Gastrocnemius medialis (tissue), 4 donors: ENCODE measurements at places on chromosomes 4 and X. TPM values are rescaled to one million over a fixed set of nuclear protein-coding genes. Genes with fewer than 3 reads are reported as not detected.

- H3K27ac ChIP-seq = no peak overlapping the region
- no peaks in the 10 kb centered on the region for H3K36me3 ChIP-seq
- DNase-seq = no peak
- no peaks in the 10 kb centered on the region for H3K4me1 ChIP-seq
- H3K4me3 ChIP-seq = no peak overlapping the region
Measured at GRCh38 chr4:79173186-79173585, 152.7 kb downstream of the NAA11 start.

- no peak for DNase-seq
- H3K4me3 ChIP-seq = no peak overlapping the region
- no peaks in the 10 kb centered on the region for H3K27me3 ChIP-seq
- no peaks in the 10 kb centered on the region for H3K4me1 ChIP-seq
- H3K36me3 ChIP-seq = no peaks in the 10 kb centered on the region
Measured at GRCh38 chrX:40501164-40501855, 79.5 kb upstream of the ATP6AP2 start.

SASH3 gene
- total RNA-seq = 1.7 TPM

GRCh38 chr4:152779513-152780266 lies at the start of the genes ARFIP1 and TIGD4:
Gene ARFIP1 (plus strand): TSS chr4:152779954. CDS start chr4:152829634, 49,680 bp downstream.
Gene TIGD4 (minus strand): TSS chr4:152779730. CDS start chr4:152771004, 8,726 bp downstream.
- peak; percentile 97 for DNase-seq
- H3K4me1 ChIP-seq = peaks cover 38% of the 10 kb centered on the region
- H3K27me3 ChIP-seq = no peaks in the 10 kb centered on the region
- no peaks in the 10 kb centered on the region for H3K36me3 ChIP-seq
- peak within 1 kb of the TSS; percentile 80 for H3K4me3 ChIP-seq

- H3K4me1 ChIP-seq = no peaks in the 10 kb centered on the region
- no peak overlapping the region for H3K4me3 ChIP-seq
- H3K27me3 ChIP-seq = no peaks in the 10 kb centered on the region
- H3K27ac ChIP-seq = no peak overlapping the region
- no peak for DNase-seq
Measured at GRCh38 chr4:1385373-1386340, 20.6 kb downstream of the NKX1-1 start.

SMPX gene
- total RNA-seq = 217 TPM

ABCG2 gene
- not detected for total RNA-seq

GAGE12J gene
- not detected for total RNA-seq

DNA sequence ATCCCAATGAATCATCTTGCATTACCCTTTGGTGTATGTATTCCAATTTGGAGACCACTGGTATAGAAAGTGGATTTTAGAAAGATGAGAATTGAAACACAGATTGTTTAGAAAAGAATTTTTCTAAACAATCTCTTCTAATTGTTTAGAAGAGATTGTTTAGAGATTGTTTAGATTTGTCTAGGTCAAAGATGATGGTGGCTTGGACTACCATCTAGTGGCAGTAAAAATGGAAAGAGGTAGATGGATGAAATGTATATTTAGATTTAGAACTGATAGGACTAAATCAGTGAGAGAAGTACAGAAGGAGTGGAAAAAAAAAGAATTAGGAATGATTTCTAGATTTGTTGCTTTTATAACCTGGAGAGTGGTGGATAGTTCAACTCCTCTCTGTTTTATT lies 70.6 kb downstream of the ARSJ start:
- H3K36me3 ChIP-seq = no peaks in the 10 kb centered on the region
- H3K4me3 ChIP-seq = no peak overlapping the region
- H3K27me3 ChIP-seq = no peaks in the 10 kb centered on the region
- no peak for DNase-seq

- no peaks in the 10 kb centered on the region for H3K27me3 ChIP-seq
- no peak for DNase-seq
- no peak overlapping the region for H3K27ac ChIP-seq
- no peaks in the 10 kb centered on the region for H3K4me1 ChIP-seq
- no peaks in the 10 kb centered on the region for H3K36me3 ChIP-seq
- H3K4me3 ChIP-seq = no peak overlapping the region
Measured at GRCh38 chr4:165234766-165235165, 27.4 kb downstream of the KLHL2 start.

EPHA5 gene
- not detected for total RNA-seq

SRPK3 gene
- 30.3 TPM for total RNA-seq

GRCh38 chr4:55215087-55215486 lies 89.7 kb upstream of the KDR start:
- no peak for DNase-seq
- H3K4me1 ChIP-seq = no peaks in the 10 kb centered on the region
- no peak overlapping the region for H3K27ac ChIP-seq

- H3K27me3 ChIP-seq = no peaks in the 10 kb centered on the region
- no peaks in the 10 kb centered on the region for H3K36me3 ChIP-seq
- peak; percentile 58 for DNase-seq
- H3K27ac ChIP-seq = peak overlapping the region; percentile 89
Measured at GRCh38 chr4:183986971-183987946, 82.2 kb downstream of the STOX2 start.

GRCh38 chr4:102578819-102579218 lies 77.7 kb downstream of the NFKB1 start:
- H3K27ac ChIP-seq = no peak overlapping the region
- H3K27me3 ChIP-seq = no peaks in the 10 kb centered on the region
- H3K4me3 ChIP-seq = no peak overlapping the region
- no peaks in the 10 kb centered on the region for H3K4me1 ChIP-seq

GRCh38 chrX:74434336-74434735 lies 13.0 kb downstream of the SLC16A2 start:
- H3K27me3 ChIP-seq = no peaks in the 10 kb centered on the region
- H3K27ac ChIP-seq = no peak overlapping the region
- no peak for DNase-seq
- H3K4me1 ChIP-seq = no peaks in the 10 kb centered on the region
- no peak overlapping the region for H3K4me3 ChIP-seq
- no peaks in the 10 kb centered on the region for H3K36me3 ChIP-seq

MTCP1 gene
- total RNA-seq = 0.93 TPM
